Ascending aorta (tissue), 2 donors: ENCODE measurements at places on chromosomes 6 and 20.

DNA sequence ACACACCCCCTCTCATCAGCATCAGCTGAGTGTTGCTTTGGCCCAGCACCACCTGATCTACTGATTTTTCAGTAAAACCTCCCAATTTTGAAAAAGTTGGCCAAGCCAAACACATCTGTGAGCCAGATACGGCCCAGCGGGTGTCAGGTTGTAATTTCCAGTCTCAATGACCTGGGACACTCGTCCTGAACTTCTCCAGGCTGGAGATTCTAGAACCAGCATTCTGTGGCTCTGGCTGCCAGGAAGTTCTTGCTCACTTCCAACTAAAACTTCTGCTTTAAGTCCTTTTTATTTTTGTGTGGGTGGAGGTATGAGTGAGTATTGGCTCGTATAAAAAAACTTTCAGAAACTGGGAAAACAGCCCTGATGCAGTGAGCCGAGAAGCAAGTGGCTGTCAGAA, 5.1 kb downstream of the KIAA1755 start:
- H3K36me3 ChIP-seq = no peaks in the 10 kb centered on the region
- peak overlapping the region; percentile 93 for H3K27ac ChIP-seq
- DNase-seq = peak; percentile 78
- H3K4me1 ChIP-seq = peaks cover 46% of the 10 kb centered on the region

GRCh38 chr6:4649728-4650127, 126.5 kb upstream of the CDYL start:
- no peak overlapping the region for H3K4me3 ChIP-seq
- H3K36me3 ChIP-seq = no peaks in the 10 kb centered on the region
- no peak for DNase-seq
- H3K27ac ChIP-seq = no peak overlapping the region

DNA sequence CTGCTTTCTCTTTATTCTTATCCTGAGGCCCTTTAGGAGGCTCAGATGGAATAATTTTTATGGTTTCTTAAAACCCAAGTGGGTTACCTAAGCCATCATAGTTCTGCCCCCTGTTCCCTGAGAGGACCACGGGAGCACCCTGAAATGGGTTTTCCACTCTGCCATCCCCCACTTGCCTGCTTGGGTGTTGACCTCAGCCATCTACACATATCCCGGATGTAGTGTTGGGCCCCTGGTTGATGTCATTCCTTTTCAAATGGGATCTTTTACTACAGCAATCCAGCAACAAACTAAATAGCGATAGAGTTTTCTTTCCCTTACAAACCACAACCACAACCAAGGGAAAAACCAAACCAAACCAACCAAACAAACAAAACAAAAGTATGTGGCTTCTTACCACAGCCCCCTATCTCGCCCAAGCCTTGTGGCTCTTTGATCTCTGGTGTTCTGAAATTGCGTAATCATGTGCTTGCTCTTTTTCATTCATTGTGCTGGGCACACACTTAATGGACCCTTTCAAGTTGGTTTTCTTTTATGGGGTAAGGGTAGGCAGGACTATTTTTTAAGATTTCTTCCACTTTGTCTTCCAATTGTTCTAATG, 154.9 kb downstream of the ESR1 start:
- H3K4me1 ChIP-seq = no peaks in the 10 kb centered on the region
- H3K27me3 ChIP-seq = no peaks in the 10 kb centered on the region
- no peak overlapping the region for H3K4me3 ChIP-seq

DNA sequence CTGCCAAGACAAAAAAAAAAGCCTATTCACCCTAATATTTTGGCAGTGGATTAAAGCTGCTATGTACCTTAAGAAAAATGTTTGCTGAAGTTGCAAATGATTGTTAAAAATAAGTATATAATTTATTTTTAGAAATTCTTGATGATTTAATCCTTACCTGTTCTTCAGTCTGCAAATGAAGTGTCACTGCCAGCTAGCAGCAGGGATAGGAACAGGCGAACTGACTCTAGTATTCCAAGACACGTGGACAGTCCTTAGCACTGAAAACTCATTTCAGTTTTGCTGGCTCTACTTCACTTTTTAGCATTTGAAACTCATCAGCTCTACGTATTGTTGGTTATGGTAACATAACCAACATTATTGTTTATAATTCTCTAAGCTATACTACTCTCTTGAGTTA, 204.4 kb upstream of the ID4 start:
- no peak overlapping the region for H3K4me3 ChIP-seq
- no peaks in the 10 kb centered on the region for H3K27me3 ChIP-seq
- no peaks in the 10 kb centered on the region for H3K36me3 ChIP-seq
- DNase-seq = no peak

DNA sequence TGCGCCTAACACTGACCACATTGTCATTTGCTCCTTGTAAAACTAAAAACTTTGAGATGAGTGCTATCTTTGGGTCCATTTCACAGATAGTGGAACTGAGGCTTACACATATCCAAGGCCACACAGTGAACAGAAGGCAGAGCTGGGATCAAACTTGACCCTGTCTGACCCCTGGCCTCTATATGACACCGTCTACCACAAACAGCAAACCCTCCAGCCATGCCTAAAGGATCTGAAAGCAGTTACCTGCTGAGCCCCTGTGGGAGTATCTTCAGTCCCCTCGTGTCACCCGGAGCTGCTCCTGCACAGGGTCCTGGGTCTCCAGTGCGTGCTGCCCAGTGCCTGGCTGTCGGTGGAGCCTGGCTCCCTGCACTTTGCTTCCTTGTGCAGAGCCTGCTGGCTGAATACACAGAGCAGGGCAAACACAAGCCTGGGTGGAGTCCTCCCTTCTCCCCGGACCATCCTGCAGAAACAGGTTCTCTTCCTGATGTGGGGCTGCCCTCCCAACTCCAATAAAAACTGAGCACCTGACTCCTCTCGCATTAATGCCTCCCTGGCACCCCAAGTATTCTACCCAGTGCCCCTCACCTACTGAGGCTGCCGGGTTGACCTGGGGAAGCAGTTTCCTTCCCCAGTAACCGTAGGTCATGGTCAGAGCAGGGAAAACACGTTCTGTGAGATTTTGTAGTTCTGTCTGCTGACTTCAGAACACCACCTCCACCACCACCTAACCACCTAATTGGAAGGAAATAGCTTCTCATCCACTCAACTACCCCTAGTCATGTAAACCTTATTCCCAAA, at the start of gene BCAS1:
Gene BCAS1 (minus strand): TSS at position 408 of the 801 bp plus-strand sequence. CDS start 11,876 bp downstream, outside the sequence.
- H3K27me3 ChIP-seq = no peaks in the 10 kb centered on the region
- no peak within 1 kb of the TSS for H3K27ac ChIP-seq
- no peak for DNase-seq

GRCh38 chr20:41034239-41034638, 5.6 kb downstream of the TOP1 start:
- H3K36me3 ChIP-seq = no peaks in the 10 kb centered on the region
- no peak for DNase-seq
- no peaks in the 10 kb centered on the region for H3K27me3 ChIP-seq
- peaks cover 38% of the 10 kb centered on the region for H3K4me1 ChIP-seq

GRCh38 chr6:166105341-166106075, 62.1 kb downstream of the TBXT start:
- H3K36me3 ChIP-seq = no peaks in the 10 kb centered on the region
- no peak overlapping the region for H3K27ac ChIP-seq

DNA sequence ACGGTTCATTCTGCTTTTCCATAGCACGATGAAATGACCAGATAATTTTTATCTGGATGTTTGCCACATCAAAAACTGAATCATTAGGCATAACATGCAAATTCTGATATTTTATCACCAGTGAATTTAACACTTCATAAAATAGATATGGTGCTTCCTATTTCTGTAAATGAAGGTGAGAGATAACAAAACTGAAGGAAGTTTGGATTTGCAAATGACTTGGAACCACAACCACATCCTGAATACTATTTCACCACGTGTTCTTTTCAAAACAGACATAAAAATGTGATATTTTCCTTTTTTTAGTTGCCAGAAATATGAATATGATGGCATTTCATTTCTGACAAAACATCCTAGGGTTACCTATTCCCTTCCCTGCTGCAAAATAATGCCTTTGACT, 146.1 kb downstream of the EDN1 start:
- H3K27ac ChIP-seq = no peak overlapping the region
- H3K4me1 ChIP-seq = no peaks in the 10 kb centered on the region
- H3K4me3 ChIP-seq = no peak overlapping the region
- no peaks in the 10 kb centered on the region for H3K36me3 ChIP-seq
- DNase-seq = no peak
- no peaks in the 10 kb centered on the region for H3K27me3 ChIP-seq

DNA sequence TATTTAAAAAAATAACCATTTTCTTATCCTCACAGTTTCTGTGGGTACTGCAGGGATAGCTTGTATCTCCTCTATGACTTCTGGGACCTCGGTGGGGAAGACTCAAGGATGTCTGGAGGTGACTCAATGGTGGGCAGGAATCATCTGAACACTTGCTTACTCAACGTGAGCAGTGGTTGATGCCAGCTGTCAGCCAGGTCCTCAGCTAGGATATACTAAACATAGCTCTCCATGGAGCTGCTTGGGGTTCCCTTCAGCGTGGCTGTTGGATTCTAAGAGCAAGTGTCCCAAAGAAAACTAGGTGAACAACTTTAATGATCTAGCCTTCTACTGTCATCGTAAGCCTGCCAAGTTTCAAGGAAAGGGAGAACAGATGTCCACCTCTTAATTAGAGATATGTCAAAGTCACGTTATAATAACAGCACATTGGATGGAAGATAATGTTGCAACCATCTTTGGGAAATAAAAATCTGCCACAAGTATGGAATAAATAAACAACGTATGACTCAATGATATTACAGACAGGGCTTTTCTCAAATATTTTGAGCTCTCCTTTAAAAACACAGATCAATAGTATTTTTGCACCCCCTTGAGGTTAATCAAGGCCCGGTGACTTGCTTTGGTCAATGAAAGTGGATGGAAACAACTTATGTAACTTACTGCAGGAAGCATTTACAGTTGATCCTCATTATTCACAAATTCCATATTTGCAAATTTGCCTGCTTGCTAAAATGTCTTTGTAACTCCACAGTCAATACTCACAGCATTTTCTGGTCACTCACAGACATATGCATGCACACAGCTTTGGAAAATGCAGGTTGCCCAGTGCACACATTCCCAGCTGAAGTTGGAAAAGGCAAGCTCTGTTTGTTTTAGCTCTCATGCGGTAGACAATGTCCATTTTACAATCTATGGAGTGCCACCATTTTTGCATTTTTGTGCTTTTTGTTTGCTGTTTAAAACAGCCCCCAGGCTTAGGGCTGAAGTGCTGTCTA, 6.6 kb upstream of the HEBP2 start:
- DNase-seq = no peak
- H3K4me3 ChIP-seq = no peak overlapping the region
- no peak overlapping the region for H3K27ac ChIP-seq
- H3K36me3 ChIP-seq = no peaks in the 10 kb centered on the region
- H3K27me3 ChIP-seq = no peaks in the 10 kb centered on the region
- no peaks in the 10 kb centered on the region for H3K4me1 ChIP-seq

GRCh38 chr6:72151742-72152141, 265.4 kb downstream of the RIMS1 start:
- H3K4me1 ChIP-seq = no peaks in the 10 kb centered on the region
- no peaks in the 10 kb centered on the region for H3K36me3 ChIP-seq
- no peak overlapping the region for H3K4me3 ChIP-seq
- H3K27me3 ChIP-seq = no peaks in the 10 kb centered on the region
- no peak for DNase-seq

GRCh38 chr6:115583290-115583689, 477.4 kb downstream of the FRK start:
- H3K27me3 ChIP-seq = no peaks in the 10 kb centered on the region
- no peak for DNase-seq
- H3K27ac ChIP-seq = no peak overlapping the region
- H3K4me3 ChIP-seq = no peak overlapping the region
- H3K4me1 ChIP-seq = no peaks in the 10 kb centered on the region

GRCh38 chr20:58883241-58883691, 30.8 kb downstream of the GNAS start:
- no peaks in the 10 kb centered on the region for H3K4me1 ChIP-seq
- H3K27me3 ChIP-seq = no peaks in the 10 kb centered on the region
- H3K4me3 ChIP-seq = no peak overlapping the region
- peak overlapping the region; percentile 42 for H3K27ac ChIP-seq

DNA sequence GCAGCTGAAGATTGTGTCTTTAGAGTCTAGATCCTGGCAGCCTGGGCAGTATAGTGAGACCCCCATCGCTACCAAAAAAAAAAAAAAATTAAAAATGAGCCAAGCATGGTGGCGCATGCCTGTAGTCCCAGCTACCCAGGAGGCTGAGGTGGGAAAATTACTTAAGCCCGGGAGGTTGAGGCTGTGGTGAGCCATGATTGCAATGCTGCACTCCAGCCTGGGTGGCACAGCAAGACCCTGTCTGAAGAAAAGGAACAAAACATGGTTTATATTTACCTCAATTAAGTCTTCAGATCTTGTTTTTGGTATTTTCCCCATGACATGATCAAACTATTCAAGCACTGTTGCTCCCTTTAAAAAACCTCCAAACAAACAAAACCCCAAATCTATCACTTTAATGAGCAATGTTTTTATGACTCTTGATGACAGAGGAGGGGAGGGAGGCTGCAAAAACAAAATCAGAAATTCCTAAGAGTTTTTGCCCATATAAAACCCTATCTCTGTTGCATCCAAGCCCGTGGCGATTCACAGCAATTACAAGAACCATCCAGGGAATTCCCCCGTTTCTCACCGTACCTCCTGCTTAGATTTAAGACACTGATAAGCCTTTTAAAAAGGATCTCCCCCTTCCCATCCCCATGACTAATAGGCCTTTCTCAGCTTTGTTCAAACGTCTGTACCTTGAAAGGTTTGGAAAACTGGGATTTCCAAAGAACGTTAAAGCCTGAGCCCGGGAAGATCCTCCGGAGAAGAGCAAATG, 259.9 kb downstream of the BMP7 start:
- no peaks in the 10 kb centered on the region for H3K36me3 ChIP-seq
- no peaks in the 10 kb centered on the region for H3K4me1 ChIP-seq
- H3K4me3 ChIP-seq = no peak overlapping the region
- H3K27ac ChIP-seq = no peak overlapping the region
- no peaks in the 10 kb centered on the region for H3K27me3 ChIP-seq
- DNase-seq = no peak

GRCh38 chr20:51022227-51022802, 592 bp downstream of the KCNG1 start:
- no peak overlapping the region for H3K27ac ChIP-seq
- no peaks in the 10 kb centered on the region for H3K4me1 ChIP-seq
- H3K36me3 ChIP-seq = no peaks in the 10 kb centered on the region
- no peak for DNase-seq
- peak overlapping the region; percentile 45 for H3K4me3 ChIP-seq

DNA sequence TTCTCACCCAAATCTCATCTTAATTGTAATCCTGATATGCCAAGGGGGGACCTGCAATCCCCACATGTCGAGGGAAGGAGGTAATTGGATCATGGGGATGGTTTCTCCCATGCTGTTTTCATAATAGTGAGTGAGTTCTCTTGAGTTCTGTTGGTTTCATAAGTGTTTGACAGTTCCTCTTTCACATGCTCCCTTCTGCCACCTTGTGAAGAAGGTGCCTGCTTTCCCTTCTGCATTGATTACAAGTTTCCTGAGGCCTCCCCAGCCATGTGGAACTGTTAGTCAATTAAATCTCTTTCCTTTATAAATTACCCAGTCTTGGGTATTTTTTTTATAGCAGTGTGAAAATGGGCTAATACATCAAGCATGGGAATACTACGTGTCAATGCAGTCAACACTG, 925.0 kb upstream of the MAN1A1 start:
- no peaks in the 10 kb centered on the region for H3K36me3 ChIP-seq
- H3K27me3 ChIP-seq = no peaks in the 10 kb centered on the region
- H3K27ac ChIP-seq = no peak overlapping the region
- no peak for DNase-seq
- H3K4me3 ChIP-seq = no peak overlapping the region
